AG09309 (cell line): ENCODE measurements at places on chromosomes 1 and 21.
A peak's percentile ranks its signal among the peaks of the same experiment; 100 is the strongest.

- DNase-seq, result no peak
These were observed 810 bp downstream of the SLC19A1 start for GRCh38 chr21:45541221-45542039.

GRCh38 chr1:38005195-38006007 lies at the start of gene FHL3:
TSS of gene FHL3 (minus strand) at chr1:38005514. CDS start at chr1:37999412, 6,102 bp downstream.
- DNase-seq, result no peak

- DNase-seq, result no peak
These were observed 101.8 kb downstream of the ADARB1 start for GRCh38 chr21:45176141-45176540.

DNA sequence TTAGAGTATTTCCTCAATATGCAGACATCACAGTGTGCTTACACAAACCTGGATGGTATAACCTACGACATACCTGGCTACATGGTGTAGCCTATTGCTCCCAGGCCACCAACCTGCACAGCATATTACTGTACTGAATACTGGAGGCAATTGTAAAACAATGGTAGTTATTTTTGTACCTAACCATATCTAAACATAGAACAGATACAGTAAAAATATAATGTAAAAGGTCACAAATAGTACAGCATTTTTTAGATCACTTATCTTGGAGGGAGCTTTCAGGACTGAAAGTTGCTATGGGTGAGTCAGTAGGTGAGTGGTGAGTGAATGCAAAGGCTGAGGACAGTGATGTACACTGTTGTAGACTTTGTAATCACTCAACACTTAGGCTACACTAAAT lies 492.3 kb downstream of the MRPL39 start:
- DNase-seq, result no peak

DNA sequence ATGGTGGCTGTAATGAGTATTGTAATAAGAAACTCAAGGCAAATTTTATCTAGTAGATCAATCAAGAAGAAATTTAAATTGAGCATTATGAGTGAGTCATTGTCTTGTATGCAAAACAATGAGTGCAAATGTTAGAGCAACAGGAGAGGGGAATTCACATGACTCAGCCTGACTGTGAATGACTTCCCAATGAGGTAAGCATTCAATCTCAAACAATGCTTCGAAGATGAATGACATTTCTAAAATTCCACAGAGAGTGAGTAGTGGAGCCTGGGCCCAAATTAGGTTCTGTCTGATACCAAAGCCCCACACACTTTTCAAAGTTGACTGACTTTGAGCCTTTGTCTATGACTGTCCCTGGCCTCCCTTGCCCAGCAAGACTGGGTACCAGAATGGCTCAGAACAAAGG lies 738.0 kb downstream of the PTPRU start:
- no peak for DNase-seq

GRCh38 chr1:172770071-172770470 lies 111.2 kb downstream of the FASLG start:
- no peak for DNase-seq

DNA sequence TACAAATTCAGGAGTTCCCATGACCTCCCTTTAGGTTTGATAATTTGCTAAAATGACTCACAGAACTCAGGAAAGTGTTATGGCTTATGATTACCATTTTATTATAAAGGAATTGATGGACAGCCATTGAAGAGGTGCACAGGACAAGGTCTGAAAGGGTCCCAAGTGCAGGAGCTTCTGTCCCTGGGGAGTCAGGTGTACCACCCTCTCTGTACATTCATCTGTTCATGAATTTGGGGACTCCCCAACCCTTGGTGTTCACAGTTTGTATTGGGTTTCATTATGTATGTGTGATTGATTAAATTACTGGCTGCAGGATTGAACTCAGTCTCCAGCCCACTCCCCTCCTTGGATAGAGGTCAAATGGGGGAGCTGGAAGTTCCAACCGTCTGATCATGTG lies 10.8 kb upstream of the IL10RB start:
- DNase-seq, result no peak

GRCh38 chr1:210313046-210313595 lies 15.6 kb upstream of the HHAT start:
- DNase-seq, result no peak

DNA sequence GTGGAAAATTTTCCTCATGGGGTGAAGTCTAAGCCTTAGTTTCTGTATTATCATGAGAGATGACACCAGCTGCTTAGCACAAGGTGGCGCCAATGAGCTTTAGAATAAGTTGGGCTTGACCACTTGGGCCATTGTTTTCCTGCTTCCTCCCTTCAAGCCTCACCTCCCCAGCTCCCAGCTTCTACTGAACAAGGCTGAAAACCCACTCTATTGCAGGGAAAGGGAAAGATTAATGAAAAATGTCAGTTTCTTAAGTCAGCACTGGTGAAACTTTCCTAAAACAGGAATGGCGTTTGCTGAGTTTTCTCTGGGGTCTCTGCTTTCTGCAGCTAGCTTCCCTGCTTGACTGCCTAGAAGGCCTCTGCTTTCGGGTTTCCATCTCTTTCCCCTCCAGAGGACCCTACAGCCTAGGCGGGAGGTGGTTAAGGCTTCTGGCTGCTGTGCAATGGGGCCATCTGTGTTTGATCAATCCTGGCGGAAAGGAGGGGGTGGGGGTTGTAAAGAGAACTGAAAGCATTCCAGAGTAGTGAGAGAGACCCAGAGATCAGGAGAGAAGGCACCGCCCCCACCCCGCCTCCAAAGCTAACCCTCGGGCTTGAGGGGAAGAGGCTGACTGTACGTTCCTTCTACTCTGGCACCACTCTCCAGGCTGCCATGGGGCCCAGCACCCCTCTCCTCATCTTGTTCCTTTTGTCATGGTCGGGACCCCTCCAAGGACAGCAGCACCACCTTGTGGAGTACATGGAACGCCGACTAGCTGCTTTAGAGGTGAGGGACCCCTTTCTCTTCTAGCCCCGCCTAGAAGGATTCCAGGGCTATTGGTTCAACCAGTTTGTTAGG lies at the start of gene OLFML3:
OLFML3 (plus strand) TSS at position 612 of the 840 bp plus-strand sequence; CDS start at position 655, 43 bp downstream.
- DNase-seq, result peak; percentile 91

GRCh38 chr21:43794857-43795256 lies 5.5 kb downstream of the RRP1 start:
- DNase-seq, result no peak

DNA sequence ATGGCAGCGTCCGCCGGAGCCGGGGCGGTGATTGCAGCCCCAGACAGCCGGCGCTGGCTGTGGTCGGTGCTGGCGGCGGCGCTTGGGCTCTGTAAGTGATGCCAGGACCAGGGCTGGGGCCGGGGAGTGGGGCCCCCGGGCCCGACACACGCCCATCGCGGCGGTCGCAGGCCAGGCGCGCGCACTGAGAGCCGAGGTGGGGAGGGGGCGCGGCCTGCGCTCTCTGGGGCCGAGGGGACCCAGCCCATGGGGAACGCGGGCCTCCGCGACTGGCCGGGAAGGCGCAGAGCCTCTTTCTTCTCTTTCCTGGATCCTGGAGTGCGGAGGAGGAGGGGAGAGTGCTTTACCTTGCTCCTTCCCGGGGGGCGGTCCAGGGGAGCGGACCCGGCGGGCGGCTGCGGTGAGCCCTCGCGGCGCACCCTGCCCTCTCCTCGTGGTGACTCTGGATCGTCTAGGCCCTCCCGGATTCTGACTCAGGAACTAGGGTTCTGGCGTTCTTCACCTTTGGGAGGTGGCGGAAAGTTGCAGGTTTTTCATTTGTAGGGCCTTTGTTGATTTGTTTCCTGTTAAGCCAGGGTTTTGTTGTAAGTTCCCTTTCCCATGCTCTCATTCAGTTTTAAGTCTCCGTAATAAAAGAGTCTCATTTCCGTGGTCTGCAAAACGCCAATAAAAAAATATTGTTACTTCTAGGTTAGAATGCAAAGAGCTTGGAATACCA lies 529 bp downstream of the MPZL1 start:
- no peak for DNase-seq

- no peak for DNase-seq
These were observed 87.2 kb downstream of the LAMC2 start for GRCh38 chr1:183273300-183273699.

DNA sequence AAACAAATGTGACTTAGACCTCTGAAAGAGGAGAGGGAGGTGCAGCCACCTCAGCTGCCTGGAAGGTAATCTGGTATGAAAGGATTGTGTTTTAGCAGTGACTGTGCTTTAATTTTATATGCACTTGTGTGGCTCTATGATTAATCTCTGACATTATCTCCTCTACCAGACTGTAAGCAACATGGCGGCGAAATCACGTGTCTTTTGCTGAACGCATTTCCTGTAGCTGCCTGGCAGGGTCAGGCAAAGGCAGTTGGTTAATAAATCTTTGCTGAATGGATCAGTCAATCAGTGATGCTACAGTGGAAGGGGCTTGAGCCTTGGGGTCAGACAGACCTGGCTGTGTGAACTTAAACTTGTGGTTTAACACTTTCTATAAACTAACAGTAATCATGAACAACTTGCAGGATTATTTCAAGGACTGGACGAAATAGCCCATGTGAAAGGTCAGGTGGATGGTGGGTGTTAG lies 96.9 kb downstream of the ADSS2 start:
- no peak for DNase-seq

DNA sequence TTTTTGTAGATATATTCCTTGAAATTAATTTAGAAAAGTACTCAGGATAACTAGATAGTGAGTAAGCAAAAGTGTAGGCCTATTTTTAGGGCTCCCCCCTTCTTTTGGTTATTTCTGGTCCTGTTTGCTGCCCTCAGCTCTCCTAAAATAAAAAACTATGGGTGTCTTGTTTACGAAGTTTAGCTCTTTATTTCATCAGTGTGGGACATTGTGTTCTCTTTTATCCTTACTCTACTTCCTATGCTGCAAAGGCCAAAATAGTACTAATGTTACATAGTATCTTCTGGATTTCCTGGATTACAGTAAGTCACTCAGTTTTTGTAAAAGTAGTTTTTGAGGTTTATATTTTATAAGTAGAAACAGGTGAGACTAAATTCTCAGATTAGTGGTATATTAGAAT lies 15.4 kb downstream of the CEP350 start:
- no peak for DNase-seq

- peak; percentile 35 for DNase-seq
These were observed 5.8 kb upstream of the SDHB start for GRCh38 chr1:17059391-17060305.

GRCh38 chr21:39555911-39556590 lies 56.7 kb upstream of the B3GALT5 start:
- DNase-seq, result no peak

DNA sequence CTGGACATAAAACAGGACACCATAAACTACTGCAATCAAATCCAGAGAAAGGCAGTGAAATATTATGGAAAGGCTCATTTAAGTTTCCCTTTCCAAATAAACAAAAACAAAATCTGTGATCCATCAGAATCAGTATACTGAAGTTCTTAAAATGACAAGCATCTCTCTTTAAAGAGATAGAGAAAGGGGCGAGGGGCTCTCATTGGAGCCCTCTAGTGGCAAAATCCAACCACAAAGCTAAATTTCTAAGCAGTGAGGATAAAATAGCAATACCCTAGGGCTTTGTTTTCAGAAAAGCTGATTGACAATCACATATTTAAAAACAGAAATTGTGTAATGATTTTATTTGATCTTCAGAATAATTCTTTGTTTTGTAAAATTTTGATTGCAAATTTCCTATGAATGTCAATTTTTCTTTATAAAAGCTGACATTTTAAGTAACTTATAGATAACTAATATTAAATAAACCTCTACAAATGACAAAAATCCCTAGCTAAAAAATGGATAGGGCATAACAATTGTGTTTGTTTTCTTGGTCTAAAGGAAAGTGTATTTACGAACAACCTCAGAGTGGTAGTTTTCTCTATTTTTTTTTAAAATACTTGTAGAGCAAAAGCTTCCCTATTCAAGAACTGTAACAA lies 138.2 kb downstream of the COL24A1 start:
- DNase-seq, result no peak

DNA sequence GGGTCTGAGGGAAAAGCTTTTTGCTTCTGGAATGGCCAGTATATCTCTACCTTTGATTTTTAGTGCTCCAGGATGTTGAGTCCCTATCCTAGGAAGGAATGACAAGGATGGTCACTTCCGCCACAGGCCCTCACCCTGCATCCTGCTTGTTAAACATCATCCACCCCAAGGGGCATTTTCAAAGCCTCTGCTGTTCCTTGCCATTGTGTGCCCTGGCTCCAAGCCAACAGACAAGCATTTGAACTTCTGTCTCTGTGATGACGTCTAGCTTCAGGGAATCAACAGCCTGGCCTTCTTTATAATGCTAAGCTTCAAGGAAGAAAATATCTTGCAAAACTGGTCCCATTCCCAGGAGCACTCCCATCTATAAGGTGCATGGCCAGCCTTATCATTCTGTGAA lies 12.3 kb upstream of the JAM2 start:
- no peak for DNase-seq

GRCh38 chr1:205504311-205505075 lies at the start of gene CDK18:
TSS of gene CDK18 (plus strand) at chr1:205504669. CDS start at chr1:205523168, 18,499 bp downstream.
- no peak for DNase-seq

- no peak for DNase-seq
These were observed 15.2 kb downstream of the PLA2G2F start for GRCh38 chr1:20154301-20154831.

GRCh38 chr1:231776010-231776756 lies 149.6 kb downstream of the DISC1 start:
- DNase-seq, result peak; percentile 56

GRCh38 chr1:38173848-38174247 lies 127.3 kb upstream of the POU3F1 start:
- DNase-seq, result no peak

DNA sequence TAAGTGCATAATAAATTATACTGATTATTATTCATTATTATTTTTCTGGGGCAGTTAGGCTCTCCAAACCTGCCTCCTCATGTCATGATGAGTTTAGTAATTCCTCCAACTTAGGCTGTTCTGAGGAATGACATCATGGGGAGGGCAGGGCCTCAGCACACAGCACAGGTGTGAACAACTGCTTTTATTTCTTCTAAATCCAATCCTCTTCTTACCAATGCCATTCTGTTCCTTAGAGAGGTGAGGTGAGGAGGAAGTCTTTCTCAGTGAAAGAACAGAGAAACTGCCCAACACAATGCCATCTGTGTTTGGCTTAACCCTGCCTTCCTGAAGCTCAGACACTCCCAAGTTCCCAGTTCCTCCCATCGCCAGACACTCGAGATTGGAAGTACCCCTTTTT lies 45.4 kb upstream of the WASF2 start:
- no peak for DNase-seq

DNA sequence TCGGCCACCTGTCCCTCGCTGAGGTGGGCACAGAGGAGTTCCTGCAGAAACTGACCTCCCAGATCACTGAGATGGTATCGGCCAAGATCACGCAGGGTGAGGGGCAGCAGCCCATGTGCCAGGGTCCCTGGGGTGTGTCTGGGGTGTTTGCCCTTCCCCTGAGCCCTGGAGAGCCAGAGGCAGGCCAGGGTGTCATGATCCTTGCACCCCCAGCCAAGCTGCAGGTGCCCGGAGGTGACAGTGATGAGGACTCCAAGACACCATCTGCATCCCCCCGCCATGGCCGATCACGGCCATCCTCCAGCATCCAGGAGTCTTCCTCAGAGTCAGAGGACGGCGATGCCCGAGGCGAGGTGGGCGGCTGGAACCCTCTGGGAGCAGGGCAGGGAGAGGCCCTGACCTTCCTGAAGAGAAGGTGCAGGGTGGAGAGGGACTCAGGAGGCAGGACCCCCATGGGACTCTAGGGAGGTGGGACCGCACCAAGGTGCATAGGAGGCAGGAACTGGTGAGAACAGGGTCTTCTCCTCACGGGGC lies 69.5 kb downstream of the TRIM11 start:
- DNase-seq, result no peak

GRCh38 chr1:157104598-157105293 lies 5.1 kb upstream of the ETV3L start:
- no peak for DNase-seq

- no peak for DNase-seq
These were observed 27.0 kb upstream of the NID1 start for GRCh38 chr1:236091933-236092318.

GRCh38 chr1:84361796-84362195 lies 36.5 kb upstream of the DNASE2B start:
- DNase-seq, result no peak
